ENCODE measurements at places on chromosomes 6 and 20.

DNA sequence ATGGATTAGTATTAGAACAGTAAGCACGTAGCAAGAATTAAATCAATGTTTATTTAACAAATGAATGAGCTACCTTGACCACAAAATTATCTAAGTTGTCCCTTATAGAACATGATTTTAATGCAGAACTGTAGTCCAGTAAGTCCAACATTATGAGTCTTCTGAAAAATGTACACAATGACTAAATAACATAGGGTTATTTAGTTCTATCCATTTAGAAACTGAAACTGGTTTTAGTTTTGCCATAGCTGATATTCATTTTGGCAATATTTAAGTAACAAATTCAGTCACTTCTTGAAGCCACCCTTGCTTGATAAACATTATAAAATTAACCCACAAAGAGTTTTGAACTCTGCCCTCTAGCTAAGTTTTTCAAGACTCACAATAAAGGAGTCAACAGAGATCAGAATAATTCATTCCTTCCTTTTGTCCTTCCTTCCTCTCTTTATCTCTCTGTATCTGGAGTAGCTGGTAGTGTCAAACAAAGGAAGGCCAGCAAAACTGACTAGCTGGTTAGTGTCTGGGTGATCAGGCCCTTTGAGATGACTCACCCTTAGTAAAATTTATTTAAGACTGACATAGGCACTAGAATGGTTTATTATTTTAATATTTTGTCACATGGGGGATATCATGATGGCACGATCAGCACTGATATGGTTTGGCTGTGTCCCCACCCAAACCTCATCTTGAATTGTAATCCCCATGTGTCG lies 115.1 kb downstream of the BTBD9 start:
- no peak for ATAC-seq

GRCh38 chr6:134814076-134814695 lies 135.7 kb downstream of the ALDH8A1 start:
- ATAC-seq, result no peak

DNA sequence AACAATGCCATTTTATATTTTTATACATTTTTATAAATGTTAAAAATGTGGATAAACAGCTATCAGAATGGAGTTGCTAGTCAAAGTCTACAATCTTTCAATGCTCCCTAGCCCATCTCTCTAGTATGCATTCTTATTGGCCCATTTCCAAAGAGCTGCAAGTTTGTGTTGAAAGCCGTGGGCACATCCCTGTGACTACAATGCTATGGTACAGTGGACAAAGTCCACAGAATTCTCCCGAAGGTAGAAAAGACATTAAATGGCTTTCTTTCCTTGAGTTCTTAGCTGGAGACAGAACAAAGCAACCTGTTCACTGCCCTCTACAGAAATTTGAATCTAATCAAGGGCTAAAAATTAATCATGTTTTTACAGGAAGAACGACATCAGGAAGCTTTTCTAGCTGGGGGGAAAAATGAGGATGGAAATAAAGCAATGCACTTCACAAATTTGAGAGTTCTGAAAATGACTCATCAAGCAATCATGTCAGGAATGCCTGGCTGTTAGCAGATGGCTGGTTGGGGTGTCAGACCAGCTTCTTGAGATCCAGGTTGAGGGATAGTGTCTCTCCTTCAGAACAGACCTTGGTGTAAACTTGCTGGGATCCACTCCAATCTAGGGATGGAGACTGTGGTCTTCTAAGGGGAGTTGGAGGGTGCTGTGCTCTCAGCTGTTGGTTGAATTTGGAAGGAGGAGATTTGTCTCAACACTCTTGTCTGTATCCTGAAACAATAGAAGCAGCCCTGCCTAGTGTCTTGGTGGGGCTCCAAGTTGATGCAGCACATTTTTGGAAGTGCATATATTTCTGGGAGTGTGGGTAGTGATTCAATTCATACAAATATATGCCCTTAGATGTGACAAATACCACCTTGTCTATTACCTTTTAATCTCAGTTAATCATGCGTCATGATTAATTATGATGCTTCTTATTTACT lies 143.4 kb upstream of the PHACTR1 start:
- no peak for ATAC-seq

DNA sequence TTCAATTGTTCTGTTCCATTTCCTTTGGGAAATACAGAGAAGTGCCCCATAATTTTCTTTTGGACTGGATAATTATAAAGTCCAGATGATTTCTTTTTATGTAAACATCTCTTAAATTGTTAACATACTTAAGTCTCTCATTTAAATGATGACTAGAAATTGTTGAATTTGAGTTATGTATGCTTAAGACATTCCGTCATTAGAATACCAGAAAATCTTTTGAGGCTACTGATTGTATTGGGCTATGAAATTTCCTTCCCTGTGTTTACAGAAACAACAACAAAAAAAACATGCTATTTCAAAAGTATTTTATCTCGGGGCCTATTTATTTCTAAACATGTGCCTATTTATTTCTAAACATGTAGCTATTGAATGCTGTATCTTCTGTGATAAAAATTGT lies 125.4 kb downstream of the SH3BGRL2 start:
- ATAC-seq, result no peak

- no peak for ATAC-seq
Measured at GRCh38 chr20:44054118-44054517, 132.9 kb downstream of the JPH2 start.

DNA sequence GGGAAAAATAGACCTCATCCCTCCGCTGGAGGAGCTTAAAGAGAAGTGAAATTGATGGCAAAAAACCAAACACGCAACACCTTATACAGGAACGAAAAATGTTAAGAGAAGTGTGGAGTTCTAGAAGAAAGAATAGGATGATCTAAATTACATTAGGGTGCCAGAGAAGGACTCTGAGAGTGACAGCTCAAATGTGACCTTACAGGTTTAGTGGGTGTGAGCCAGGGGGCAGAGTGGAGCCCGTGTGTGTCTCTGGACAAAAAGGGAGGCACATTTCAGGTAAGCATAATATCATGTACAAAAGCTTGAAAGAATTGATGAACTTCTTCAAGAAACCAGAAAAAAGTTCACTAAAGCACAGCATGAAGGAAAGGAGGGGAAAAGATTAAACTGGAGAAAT lies 20.8 kb downstream of the HLA-DRA start:
- no peak for ATAC-seq

- ATAC-seq, result no peak
Measured at GRCh38 chr20:49187330-49187850, 744 bp downstream of the STAU1 start.

DNA sequence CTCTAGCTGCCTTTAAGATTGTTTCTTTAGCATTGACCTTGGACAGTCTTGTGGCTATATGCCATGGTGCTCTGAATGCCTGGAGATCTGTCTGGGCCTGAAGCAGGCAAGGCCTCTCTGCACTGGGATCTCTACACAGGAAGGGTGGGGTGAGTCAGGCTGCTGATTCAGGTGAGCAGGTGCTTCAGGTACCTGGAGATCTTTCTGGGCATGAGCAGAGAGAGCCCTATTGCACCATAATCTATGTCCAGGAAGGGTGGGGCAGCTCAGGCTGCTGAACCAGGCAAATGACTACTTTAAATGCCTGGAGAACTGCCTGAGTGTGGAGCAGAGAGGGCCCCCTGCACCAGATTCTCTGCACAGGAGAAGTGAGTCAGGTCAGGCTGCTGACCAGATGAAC lies 94.5 kb downstream of the TPBG start:
- no peak for ATAC-seq

DNA sequence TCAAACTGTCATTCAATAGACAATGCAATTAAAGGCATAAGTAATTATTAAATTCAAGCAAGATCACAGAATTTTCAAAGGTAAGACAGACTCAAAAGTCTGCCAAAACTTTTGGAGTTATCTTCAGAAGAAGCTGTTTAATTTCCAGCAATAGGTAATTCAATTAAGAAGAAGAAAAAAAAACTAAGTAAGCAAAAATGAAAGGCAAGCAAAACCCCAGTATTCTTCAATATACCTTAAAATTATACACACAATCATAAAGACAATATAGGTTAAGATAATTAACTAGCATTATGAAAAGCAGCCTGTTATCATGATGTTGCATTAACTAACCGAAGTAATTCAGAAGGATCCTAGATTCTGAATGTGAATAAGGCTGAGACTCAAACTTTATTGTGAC lies 3.5 kb downstream of the LATS1 start:
- no peak for ATAC-seq

DNA sequence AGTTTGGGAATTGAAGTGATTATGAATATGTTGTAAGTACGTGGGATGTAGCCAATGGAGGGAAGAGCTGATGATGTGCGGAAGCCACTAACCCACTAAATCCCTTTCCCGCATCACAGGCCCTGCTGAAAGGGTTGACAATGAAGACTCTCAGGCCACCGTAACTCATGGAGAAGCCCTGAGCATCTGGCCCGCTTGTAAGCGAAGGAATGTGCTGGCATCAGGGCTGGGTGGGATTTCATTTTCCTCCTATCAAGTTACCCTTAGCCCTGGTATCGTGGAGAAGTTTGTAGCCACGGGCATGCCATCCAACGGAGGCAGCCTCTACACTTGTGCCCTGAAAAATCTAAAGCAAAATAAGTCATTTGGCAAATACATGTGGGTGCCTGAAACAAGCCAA lies 355.0 kb downstream of the CDH26 start:
- no peak for ATAC-seq

- ATAC-seq, result no peak
Measured at GRCh38 chr6:31086788-31087440, 25.5 kb downstream of the C6orf15 start.

DNA sequence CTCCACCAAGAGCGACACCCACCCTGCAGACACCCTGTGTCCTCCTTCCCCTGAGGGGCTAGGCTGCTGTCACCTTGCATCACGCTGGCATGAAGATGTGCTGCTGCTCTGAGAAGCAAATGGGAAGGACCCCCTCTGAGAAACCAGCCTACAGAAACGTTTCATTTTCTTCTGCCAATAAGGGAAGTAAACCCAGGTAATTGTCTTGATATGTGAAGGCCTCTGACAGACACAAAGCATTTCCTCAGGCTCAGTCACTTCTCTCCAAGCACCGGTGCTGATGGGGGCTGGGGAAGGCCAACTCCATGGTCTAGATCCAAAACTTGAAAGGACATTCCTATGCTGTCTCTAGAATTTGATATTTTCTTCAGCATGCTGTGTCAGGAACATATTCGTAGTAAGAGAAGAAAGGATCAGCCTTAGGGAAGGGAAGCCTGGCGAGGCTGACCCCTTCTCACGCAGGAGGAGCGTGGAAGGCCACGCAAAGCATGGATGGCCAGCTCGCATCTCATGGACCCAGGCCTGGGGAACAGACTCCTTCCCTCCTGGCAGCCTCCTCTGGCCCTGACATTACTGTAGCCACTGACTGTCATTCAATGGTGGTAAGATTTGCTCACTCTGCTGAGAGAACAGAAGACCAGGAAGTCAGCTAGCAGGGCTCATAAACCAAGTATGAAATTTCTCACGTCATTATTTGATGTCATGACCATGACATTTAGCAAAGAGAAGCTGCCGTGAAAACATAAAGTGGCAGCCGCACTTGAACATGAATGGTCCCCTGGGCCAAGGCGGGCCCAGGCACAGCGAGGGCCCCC lies 20.4 kb downstream of the ACSS1 start:
- no peak for ATAC-seq

- ATAC-seq, result no peak
Measured at GRCh38 chr20:2798095-2798805, 2.2 kb downstream of the CPXM1 start.

- no peak for ATAC-seq
Measured at GRCh38 chr20:1926237-1926636, 31.0 kb downstream of the SIRPA start.

GRCh38 chr20:7765221-7765620 lies 175.0 kb downstream of the HAO1 start:
- no peak for ATAC-seq

GRCh38 chr6:37801605-37801940 lies 18.0 kb upstream of the ZFAND3 start:
- ATAC-seq, result no peak

DNA sequence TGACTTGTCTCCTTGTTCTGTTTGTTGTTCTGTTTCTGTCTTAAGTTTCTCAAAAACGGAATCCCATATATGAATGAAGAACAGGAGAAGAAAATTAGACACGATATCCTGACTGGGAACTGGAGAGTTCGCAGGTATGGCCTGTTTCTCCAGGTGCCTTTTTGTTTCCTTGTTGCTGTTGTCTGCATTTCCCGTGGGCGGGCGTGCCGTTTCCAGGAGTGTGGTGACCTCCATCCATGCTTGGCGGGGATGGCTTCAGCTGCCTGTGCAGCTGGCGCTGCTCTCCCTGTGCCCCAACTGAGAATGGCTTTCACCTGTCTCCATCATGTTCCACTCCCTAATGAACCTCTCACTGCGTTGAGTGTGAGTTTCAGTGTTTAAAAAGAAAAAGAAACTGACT lies 4.4 kb downstream of the PNLDC1 start:
- no peak for ATAC-seq

- ATAC-seq, result no peak
Measured at GRCh38 chr20:17417225-17417624, 114.0 kb downstream of the BFSP1 start.

DNA sequence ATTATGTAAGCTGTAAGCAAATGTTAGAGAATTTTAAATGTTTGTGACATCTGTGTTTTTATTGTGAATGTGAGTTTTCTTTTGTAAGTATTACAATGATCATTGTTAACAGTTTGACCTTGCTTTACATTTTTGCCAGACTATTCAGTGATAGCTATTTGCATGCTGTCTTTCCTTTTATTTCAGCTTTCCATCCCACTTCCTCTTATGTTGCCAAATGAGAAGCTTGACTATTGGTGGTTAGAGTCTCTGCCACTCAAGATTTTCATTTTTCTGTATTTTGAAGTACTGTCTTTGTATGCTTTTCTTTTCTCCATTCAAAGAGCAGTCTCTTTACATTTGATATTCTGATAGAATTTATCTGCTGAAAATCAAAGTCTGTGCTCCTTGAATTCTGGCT lies 104.1 kb downstream of the PRIM2 start:
- no peak for ATAC-seq

GRCh38 chr6:90028995-90029635 lies 134.8 kb downstream of the GJA10 start:
- ATAC-seq, result no peak

GRCh38 chr6:31474871-31475286 lies 23.1 kb upstream of the MICB start:
- ATAC-seq, result no peak

DNA sequence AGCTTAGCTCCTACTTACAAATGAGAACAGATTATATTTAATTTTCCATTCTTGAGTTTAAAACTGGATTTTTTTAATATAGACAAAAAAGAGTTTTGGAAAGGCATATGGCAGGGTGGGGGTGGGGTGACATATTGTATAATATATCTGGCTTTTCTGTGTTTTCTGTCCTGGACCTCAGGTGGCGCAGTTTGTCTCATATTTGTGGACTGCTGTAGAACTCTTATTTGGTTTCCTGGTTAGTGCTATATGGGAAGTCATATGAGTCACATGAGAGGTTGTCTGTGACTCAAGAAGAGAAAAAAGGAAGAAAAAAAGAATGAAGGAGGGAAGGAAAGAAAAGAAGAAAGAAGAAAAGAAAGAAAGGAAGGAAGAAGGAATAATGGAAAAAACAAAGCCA lies 131.8 kb downstream of the CLVS2 start:
- no peak for ATAC-seq

DNA sequence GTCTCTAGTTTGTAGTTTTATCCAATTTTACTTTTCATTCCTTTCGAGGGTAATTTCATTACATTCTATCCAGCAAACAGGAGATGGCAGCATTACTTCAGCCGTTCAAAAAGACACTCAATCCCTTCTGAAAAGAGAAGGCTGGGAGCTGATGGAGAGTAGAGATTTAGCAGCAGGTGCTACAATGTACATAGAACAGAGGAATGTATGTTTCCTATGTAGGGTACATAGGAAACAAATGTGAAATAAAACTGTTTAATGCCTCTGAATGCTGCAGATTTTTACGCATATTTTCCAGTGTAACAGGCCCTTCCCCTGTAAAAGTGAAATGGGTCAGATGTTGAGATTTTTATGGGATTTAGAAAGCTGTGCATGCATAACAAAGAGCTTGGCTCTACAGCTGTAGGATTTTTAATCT lies 16.0 kb downstream of the RPS12 start:
- ATAC-seq, result no peak

Data from gastroesophageal sphincter (tissue), 4 donors.